Neuronal stem cell (in vitro differentiated cells): ENCODE measurements at places on chromosomes 1 and 21.

- no peak for DNase-seq
Measured at GRCh38 chr1:201602413-201603265, 63.7 kb downstream of the NAV1 start.

- no peak for DNase-seq
Measured at GRCh38 chr1:109160071-109160840, 46.3 kb downstream of the ELAPOR1 start.

- no peak for DNase-seq
Measured at GRCh38 chr1:209072481-209072880, 511.0 kb upstream of the CAMK1G start.

DNA sequence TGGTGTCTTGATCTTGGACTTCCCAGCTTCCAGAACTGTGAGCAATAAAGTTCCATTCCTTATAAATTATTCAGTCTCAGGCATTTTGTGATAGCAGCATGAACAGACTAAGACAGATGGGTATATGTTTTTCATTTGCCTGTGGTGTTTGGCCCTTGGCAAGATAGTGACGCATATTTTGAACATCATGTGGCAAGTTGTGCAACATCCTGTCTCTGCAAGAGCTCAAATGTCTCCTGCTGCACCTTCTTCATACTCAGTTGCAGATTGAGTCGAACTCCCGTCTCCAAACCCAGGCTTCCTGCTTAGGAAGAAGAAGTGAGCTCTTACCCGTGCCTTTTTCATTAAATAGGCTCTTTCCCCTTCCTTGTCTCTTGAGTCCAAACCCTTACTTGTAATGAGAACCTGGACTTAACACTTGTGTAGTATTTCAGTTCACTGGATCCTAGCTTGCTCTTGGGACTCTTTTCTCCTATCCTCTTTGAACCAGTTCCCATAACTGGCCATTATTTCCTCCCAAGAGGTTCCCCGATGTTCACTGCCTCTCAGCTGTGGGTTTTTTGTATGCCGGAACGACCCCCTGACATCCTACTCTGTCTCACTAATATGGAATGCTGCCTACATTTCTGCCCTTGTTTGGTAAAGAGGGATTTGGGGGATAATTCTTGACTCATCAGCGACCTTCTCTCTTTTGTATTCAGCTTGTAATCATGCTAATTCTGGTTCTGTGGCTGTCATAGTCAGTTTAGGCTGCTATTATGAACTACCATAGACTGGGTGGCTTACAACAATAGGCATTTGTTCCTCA lies 125.0 kb upstream of the KCNK2 start:
- no peak for DNase-seq

- no peak for DNase-seq
Measured at GRCh38 chr1:179318491-179318890, 24.9 kb downstream of the SOAT1 start.

DNA sequence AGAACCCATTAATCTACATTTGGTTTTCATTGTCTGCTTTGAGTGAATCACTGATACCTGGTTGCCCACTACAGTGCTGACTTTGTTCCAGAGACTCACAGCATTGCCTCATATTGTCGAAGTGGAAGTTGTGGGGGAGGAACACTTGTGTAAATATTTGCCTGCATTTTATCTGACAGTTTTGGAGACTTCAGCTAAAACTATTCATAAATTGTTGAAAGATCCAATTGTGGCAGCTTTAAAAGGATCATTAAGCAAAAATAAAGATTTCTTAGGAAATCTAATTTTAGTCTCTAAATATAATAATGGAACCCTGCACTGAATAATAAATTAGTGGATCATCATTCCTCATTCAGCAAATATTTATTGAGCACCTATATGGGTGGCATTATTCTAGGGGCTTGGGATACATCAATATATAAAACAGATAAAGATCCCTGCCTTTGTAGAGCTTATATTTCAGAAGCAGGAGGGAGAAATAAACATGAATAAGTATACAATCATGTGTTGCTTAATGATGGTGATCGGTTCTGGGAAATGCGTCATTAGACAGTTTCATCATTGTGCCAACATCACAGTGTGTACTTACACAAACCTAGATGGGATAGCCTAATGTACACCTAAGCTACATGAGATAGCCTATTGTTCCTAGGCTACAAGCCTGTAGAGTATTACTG lies 73.5 kb downstream of the OSBPL9 start:
- DNase-seq, result no peak

- no peak for DNase-seq
Measured at GRCh38 chr1:64584479-64584878, 114.5 kb downstream of the CACHD1 start.

GRCh38 chr1:43975249-43975961 lies 645 bp downstream of the ATP6V0B start:
- no peak for DNase-seq

DNA sequence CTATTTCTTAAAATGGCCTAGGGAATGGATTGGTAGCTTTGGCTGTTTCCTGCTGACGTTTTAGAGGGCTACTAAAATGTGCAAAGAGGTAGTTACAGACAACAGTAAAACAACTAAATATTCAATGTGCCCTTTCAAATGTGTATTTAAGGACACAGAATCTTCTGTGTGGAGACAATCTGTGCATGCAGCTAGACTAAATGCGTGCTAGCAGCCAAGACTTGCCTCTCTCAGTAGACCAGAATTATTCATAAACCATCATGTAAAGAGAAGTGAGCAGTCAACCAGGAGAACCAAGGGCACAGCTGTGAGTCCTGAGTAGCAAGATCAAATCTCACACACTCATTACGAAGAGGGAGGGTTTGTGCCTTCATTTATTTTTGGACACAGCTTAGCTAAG lies 160.2 kb upstream of the GREM2 start:
- no peak for DNase-seq

DNA sequence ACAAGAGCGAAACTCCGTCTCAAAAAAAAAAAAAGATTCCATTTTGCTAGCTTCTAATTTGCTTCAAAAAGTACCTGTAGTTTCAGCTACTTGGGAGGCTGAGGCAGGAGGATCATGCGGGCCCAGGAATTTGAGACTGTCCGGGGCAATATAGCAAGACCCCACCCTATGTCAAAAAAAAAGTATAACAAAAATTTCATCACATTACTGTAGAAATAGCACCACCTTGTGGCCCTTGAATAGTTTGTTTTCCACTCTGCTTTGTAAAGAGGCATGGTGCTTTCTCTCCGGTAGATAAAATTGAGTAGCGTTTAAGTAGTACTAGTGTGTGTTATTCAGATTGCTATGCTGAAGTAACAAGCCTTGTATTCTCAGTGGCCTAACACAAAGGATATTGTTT lies 18.2 kb upstream of the MSTO1 start:
- peak; percentile 21 for DNase-seq

GRCh38 chr1:7422561-7422960 lies 348.5 kb upstream of the VAMP3 start:
- no peak for DNase-seq

- no peak for DNase-seq
Measured at GRCh38 chr1:203828002-203828401, 32.6 kb downstream of the ZBED6 start.

DNA sequence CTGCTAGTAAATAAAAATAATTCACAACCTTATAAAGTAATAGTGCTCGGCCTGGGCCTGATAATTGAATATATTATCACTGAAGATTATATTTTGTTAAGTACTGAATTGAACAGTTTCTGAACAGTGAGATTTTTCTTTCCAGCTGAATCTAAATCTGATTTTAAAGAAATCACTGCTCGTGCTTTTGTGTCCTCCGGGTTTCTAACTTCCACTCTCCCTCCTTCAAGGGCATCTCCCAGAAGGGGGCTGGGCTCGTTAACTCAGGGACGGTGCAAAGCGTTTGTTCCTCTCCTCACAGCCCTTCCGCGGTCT lies 823 bp upstream of the KIF1B start:
- DNase-seq, result no peak

DNA sequence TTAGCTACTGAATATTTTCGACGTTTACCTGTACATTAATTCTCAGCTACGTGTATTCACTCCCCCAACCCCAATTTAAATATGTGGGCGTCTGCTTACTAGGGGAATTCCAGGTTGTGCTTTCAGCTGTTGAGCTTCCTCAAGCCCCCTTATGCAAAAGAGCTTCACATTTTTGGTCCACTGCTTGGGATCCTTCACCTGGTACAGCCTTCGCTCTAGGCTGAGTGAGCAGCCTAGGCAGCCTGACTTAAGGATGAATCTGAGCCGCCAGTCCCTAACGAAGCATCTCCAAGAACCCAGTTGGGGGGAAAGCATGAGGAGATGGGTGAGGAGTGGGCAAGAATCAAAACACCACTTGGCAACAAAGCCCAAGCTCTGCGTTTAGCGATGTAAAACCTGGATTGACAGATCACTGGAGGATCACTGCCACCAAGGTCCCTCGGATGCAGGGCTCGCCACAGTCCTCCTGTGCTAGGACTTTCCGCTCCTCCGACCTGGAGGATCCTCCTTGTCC lies 674 bp downstream of the BCL10 start:
- DNase-seq, result peak; percentile 44

DNA sequence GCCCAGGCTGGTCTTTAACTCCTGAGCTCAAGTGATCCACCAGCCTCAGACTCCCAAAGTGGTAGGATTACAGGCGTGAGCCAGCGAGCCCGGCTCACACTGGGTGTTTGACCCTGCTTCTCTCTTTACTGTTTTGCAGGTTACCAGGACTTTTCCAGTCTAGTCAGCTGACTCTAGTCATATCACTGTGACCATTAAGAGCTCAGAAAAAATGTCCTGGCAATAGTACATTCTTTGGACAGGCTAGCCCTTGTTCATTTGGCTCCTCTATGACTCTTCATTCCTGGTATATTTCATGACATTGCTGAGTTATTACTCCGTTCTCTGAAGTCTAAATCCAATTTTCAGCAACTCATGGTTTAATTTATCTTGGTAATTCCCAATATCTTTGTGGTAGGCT lies 8.0 kb upstream of the CA6 start:
- DNase-seq, result no peak

DNA sequence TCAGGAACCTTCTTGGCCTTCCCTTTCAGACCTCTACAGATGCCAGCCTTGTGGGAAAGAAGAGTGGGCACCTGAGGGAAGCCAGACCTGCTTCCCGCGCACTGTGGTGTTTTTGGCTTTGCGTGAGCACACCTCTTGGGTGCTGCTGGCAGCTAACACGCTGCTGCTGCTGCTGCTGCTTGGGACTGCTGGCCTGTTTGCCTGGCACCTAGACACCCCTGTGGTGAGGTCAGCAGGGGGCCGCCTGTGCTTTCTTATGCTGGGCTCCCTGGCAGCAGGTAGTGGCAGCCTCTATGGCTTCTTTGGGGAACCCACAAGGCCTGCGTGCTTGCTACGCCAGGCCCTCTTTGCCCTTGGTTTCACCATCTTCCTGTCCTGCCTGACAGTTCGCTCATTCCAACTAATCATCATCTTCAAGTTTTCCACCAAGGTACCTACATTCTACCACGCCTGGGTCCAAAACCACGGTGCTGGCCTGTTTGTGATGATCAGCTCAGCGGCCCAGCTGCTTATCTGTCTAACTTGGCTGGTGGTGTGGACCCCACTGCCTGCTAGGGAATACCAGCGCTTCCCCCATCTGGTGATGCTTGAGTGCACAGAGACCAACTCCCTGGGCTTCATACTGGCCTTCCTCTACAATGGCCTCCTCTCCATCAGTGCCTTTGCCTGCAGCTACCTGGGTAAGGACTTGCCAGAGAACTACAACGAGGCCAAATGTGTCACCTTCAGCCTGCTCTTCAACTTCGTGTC lies 995 bp upstream of the ZBTB48 start:
- DNase-seq, result no peak

DNA sequence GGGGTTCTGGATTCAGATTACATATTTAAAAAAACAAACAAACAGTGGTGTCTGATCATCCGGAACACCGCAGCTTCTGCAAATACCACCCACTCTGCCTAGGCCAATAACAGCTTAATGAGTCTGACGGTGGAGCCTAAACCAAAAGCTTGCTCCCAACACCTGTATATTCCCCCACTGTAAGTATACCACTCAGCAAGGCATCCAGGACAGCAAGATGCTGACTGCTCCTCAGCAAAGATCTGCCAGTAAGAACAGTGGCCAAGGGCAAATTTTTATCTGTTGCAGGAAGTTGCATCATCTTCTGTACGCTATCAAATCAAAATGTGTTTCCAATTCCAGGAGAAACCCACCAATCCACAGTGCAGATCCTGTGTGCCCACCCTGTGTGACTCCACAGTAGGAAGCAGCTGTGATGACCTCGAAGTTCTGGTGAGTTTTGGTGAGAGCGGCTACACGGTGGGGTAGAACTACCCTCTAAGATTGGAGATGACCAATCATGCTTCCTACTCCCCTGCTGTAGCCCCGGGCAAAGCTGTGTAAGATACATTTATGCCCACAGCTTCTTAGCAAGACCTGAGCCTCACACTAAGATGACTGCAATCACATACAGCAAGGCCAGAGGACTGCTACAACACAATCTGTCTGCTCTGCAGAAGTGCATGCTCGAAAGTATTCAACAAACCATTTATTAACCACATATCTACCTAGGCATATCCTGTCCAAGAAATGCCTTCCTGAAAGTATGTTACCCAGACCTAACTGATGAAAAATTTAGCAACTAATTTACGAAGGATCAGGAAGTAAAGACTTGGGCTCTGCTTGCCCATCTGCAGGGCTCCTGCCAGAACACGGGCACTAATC lies 30.5 kb downstream of the SIPA1L2 start:
- DNase-seq, result no peak

GRCh38 chr1:37915476-37916093 lies 31.3 kb downstream of the INPP5B start:
- no peak for DNase-seq

GRCh38 chr1:38175121-38175520 lies 128.5 kb upstream of the POU3F1 start:
- DNase-seq, result no peak

DNA sequence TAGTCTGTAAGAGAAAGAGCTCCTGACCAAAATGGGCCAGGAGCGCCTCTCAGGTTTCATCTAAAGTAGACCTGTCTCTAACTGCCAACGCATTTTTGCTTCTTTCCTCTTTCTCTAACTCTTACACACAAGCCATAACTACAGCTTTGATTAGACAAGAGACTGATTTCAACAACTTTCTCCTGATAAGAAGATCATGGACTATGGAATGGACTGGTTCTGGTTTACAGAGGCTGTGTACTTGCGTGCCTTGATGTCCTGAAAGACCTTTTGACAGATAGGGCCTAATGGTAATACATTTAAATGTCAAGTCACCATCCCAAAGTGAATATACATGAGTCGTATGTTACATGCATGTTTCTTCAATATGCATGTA lies 3.7 kb upstream of the SETD4 start:
- no peak for DNase-seq

DNA sequence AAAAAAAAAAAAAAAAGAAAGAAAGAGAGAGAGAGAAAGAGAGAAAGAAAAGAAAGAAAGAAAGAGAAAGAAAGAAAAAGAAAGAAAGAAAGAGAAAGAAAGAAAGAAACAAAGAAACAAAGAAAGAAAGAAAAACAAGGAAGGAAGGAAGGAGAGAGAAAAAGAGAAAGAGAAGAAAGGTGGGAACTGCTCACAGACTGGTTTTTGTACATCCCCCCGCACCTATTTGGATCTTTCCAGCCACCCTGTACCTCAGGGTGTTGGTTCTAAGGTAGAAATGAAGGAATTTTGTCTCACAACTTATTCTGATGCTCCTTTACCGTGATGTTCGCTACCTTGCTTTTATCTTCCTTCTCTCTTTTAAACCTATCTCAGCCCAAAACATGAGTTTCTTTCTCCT lies 43.3 kb upstream of the RGS18 start:
- no peak for DNase-seq

- peak; percentile 81 for DNase-seq
Measured at GRCh38 chr1:43934101-43934985, 742 bp downstream of the ARTN start.

- no peak for DNase-seq
Measured at GRCh38 chr1:234562334-234562733, 47.6 kb downstream of the IRF2BP2 start.
